ENCODE measurements at places on chromosomes 6 and 20.

- no peaks in the 10 kb centered on the region for H3K27me3 ChIP-seq
- DNase-seq = no peak
- H3K27ac ChIP-seq = no peak overlapping the region
- H3K36me3 ChIP-seq = no peaks in the 10 kb centered on the region
- H3K4me1 ChIP-seq = peaks cover 4% of the 10 kb centered on the region
Observed at GRCh38 chr6:3208098-3208774, 19.2 kb downstream of the TUBB2B start.

- H3K27ac ChIP-seq = no peak overlapping the region
- H3K4me3 ChIP-seq = no peak overlapping the region
- H3K4me1 ChIP-seq = no peaks in the 10 kb centered on the region
- peaks cover 2% of the 10 kb centered on the region for H3K36me3 ChIP-seq
- no peaks in the 10 kb centered on the region for H3K27me3 ChIP-seq
Observed at GRCh38 chr6:70538376-70538775, 28.4 kb upstream of the SDHAF4 start.

DNA sequence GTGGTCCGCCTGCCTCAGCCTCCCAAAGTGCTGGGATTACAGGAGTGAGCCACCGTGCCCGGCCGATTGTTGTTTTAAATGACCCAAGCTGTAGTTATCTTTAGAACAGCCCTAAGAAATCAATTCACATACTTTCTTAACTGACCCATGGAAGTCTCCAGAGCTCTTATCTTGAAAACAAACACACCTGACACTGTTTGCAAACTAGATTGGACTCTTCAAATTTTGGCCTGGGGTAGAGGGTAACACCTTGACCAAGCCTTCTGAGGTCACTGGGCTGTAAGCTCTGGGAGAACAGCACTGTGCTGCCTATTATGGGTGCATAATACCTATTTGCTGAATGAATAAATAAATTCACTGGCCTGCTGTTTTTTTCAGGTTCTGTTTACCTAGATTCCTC, 190.6 kb downstream of the AIG1 start:
- no peak overlapping the region for H3K27ac ChIP-seq
- DNase-seq = no peak
- H3K4me1 ChIP-seq = no peaks in the 10 kb centered on the region

GRCh38 chr6:6681075-6681849, 92.7 kb downstream of the LY86 start:
- H3K27me3 ChIP-seq = no peaks in the 10 kb centered on the region
- H3K27ac ChIP-seq = no peak overlapping the region
- H3K36me3 ChIP-seq = no peaks in the 10 kb centered on the region

DNA sequence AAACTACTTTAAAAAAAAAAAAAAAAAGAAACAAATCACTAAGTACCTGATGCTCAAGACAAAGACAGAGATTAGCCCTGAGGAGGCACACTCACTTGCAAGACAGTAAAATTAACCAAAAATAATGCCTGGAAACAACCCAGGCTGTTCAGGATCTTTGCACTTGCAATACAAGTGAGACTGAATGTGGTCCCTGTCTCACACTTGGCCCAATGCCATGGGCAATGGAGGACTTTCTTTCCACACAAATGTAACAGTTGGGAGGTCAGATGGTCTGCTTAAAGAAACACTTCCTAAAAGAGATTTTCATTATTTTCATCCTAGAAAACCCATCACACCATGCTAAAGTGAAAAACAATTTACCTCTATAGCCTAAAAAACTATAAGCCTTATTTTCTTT, 16.2 kb downstream of the STAU1 start:
- no peak for DNase-seq
- H3K4me1 ChIP-seq = no peaks in the 10 kb centered on the region
- no peaks in the 10 kb centered on the region for H3K27me3 ChIP-seq
- H3K27ac ChIP-seq = no peak overlapping the region

DNA sequence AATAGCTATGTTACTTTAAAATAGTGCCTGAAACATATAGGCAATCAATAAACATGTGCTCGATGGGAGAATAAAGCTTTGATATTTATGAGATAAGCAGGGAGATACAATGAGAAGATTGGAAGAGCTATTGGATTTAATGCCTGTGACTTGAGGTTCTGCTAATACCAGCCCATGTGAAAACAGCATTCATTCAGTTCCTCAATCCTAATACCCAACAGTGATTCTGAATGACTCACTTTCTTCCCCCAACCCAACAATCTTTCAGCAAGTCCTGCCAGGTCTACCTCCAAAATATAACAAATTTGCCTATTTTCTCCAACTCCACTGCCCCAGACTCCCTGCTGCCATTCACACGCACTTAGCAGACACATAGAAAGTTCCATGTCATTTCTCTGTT, 26.6 kb upstream of the KLHL31 start:
- H3K27me3 ChIP-seq = no peaks in the 10 kb centered on the region
- H3K4me1 ChIP-seq = no peaks in the 10 kb centered on the region
- no peaks in the 10 kb centered on the region for H3K36me3 ChIP-seq
- H3K27ac ChIP-seq = no peak overlapping the region

DNA sequence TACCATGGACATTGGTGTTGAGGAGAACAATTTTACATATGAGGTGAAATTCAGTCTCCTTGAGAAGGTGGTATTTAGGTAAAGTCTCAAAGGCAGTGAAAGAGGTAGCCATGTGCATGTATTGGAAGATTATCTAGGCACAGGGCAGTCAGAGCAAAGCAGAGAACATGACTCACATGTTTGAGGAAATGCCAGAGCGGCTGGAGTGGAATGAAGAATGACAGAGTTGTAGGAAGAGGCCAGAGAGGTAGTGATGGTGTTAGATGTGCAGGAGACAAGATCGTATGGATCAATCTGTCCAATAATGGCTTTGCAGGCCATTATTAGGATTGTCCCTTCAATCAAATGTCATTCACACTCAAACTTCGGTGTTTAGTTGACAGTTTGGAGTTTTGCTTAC, 449.4 kb upstream of the PTCHD4 start:
- no peaks in the 10 kb centered on the region for H3K36me3 ChIP-seq
- DNase-seq = no peak
- no peaks in the 10 kb centered on the region for H3K27me3 ChIP-seq
- H3K27ac ChIP-seq = no peak overlapping the region

DNA sequence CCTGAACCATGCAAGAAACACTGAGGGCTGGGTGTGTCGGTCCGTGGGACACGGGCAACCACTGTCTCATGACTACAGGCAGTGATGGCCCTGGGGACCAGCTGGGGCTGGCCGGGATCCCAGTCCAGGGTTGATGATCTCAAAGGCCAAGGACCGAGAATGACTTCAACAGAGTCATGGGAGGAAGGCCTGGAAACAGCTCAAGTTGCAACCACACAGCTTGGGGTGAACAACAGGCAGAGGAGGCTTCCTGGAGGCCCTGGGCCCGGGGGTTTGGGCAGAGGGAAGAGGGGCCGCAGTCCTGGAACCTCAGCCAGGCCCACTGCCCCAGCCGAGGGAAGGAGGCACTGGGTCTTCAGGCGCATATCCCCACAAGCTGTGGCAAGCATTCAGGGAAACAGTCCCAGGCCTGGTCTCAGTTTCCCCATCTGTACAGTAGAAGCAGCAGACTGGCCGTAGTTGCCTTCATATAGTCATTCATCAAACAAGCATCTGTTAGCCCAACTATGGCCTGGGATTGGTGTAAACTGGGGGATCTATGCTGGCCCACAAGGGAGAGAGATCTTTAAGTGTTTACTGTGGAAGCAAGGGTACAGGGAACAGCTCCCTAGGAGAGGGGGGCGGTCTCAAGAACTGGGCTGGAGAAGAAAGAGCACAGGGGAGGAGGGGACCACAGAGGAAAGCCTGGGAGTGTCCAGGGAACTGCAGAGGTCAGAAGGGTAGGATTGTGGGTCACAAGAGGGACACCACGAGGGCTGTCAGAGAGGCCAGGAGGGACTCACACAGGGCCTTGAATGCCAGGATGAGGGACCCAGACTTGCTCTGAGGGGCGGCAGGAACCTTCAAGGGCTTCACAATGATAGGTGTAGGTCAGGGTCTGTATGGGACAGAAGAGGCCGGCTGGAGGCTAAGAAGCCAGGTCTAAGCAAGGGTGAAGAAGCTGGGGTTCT, 2.1 kb downstream of the MYL9 start:
- no peak for DNase-seq
- H3K27me3 ChIP-seq = no peaks in the 10 kb centered on the region
- no peak overlapping the region for H3K4me3 ChIP-seq
- H3K4me1 ChIP-seq = peaks cover 20% of the 10 kb centered on the region

Measured in H1 (cell line).